CD4-positive, alpha-beta T cell treated with Interleukin-17A for 1 hour (primary cell): ENCODE measurements at places on chromosomes 13 and 19.
A peak's percentile ranks its signal among the peaks of the same experiment; 100 is the strongest.

DNA sequence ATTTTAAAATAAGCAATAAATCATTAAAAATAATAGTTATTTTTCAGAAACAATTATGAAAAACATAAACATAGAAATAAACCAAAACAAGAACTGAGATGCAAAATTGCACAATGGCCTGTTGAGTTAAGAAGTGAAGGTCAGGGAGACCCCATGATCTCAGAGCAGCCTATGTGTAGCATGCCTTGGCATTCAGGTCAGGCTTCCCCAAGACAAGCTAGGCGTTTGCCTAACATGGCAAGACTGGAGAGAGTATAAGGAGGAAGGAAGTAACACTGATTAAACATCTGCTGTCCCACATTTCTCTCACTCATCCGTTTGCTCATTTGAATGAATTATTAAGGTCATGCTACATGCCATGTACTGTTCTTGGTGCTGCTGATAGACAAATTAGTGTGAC, 291.8 kb downstream of the TSHZ3 start:
- DNase-seq: no peak

DNA sequence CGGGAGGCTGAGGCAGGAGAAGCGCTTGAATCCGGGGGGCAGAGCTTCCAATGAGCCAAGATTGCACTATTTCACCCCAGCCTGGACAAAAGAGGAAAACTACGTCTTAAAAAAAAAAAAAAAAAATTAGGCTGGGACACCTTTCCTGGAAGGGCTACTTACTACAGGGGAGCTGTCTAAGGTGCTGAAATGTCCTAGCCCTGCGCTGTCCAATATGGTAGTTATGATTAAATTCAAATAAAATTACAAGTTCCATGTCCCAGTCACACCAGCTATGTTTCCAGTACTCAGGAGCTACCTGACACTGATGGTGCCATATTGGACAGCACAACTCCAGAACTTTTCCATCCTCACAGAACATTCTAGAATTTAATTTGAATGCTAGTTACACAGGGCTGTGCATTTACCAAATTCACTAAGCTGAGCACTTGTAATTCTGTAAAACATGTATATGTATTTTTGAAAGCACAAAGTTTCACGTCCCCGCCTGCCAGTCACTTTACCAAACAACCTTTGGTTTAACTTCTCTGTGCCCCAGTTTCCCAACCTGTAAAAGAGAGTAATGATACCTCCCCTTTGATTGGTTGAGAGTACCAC, 9.2 kb upstream of the ZSCAN22 start:
- DNase-seq: no peak

- DNase-seq: no peak
These were observed at the start of gene ERICH4 for GRCh38 chr19:41442473-41443355. Gene ERICH4 (plus strand): TSS chr19:41443156. CDS start chr19:41443170, 14 bp downstream.

GRCh38 chr19:49894879-49895565, 1.7 kb downstream of the IL4I1 start:
- DNase-seq: peak; percentile 66

DNA sequence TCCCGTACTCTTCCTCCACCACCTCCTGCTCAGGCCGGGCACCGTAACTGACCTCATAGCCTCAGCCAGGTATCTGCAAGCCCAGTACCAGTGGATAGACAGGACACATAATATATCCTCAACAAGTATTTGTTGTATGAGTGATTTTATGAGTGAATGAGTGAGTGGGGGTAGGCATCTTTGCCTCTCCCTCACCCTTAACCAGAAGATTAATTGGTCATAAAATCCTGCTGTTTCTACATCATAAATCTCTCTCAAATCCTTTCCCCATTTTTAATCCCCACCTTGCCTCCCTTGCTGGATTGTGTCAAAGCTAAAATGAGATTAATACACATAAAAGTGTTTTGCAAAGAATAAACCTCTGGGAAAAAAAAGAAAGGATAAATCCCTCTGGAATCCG, 44.4 kb upstream of the HMGB1 start:
- DNase-seq: no peak

DNA sequence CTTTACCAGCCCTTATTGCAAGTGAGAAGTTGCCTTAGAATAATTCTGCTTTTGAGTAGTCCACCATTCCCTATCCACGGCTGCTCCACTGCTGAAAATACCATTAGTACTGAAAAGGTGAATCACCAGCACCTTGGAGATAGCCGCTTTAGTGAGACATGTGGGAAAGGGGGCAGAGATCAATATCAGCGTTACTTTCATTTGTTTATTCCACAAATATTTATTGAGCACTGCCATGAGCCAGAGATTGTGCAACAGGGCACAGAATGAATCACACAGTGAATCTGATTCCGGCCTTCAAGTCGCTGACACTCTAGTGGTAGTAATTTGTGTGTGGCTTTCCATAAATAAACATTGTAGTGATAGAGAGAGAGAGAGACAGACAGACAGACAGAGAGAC, 31.5 kb upstream of the MYO16 start:
- DNase-seq: no peak

DNA sequence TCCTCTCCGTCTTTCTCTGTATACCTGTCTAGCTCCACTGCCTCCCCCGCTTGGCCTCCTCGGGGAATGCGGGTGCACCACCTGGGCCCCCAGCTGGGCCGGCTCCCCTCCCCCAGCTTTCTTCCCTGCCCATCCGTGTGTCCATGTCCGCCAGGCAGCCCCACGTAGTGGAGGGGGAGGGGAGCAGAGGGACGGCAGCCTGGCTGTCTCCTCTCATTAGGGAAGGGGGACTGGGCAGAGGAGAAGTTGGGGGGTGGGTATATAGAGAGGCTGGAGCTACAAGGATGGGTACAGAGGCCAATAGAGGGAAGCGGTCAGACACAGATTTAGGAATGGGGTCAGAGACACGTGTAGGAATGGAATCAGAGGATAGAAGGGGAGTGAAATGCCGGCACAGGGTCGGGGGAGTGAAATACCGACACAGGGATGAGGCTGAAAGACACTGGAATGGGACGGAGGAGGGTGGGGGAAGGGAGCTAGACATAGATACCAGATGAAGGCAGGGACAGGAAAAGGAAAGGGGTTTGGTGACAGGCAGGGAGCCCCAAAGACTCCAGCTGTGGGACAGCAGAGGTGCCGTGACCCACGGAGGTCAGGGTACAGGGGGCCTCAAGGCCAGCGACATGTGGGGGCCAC, 2.8 kb downstream of the NECTIN2 start:
- DNase-seq: no peak

GRCh38 chr13:78087966-78088678, 169.5 kb upstream of the EDNRB start:
- no peak for DNase-seq

DNA sequence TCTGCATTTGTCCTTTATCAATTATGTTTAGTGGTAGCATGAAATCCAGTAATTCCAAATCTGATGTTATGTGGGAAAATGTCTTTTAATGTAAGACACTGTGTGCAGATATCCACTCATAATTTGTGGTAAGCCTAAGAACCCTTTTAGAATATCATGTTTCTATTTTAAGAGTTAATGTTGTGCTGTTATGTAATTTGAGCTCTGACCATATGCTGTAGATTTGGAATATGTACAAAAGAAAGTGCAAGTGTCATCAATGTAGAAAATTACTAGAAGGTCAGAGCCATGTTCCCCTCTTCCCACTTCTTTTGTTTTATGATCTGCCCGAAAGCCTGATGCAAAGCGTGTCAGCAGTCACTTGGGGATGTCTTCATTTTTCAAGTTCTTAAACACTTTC, 44.5 kb downstream of the SCEL start:
- no peak for DNase-seq

DNA sequence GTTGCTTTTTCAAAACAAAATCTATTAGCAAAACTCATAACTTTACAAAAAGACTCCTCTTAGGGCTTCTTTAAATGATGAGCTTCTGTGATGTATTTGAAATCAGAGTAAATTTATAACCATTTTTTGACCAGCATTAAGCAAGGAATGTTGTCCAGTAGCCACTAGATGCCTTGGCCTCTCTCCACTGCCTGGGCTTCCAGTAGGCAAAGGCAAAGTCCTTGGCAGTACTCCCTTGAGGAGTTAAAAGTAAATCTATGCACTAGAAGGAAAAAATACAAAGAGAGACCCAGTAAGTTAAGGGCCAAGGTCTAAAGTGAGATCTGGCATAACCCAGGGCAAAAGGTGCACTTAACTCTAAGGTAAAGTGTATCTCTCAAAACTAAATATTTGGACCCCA, 9.5 kb downstream of the SERPINE3 start:
- DNase-seq: no peak

DNA sequence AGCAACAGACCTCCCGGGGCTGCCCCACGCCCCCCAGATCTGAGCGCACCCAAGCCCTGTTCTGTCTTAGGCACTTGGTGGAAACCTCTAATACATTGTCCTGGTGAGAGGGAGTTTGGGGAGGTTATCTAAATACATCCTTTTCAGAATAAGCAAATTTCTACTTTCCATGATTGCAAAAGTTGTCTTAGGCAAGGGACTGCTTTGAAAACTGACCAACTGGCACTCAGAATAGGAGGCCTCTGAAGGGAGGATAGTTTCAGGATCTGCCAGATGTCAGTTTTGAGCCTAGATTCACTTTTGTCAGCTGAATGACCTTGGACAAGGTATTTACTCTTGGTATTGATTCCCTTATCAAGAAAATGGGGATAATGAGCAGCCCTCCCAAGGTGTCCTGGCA, 11.8 kb downstream of the SERP2 start:
- DNase-seq: no peak

- DNase-seq: no peak
These were observed 70.4 kb downstream of the SLITRK6 start for GRCh38 chr13:85728811-85729210.

DNA sequence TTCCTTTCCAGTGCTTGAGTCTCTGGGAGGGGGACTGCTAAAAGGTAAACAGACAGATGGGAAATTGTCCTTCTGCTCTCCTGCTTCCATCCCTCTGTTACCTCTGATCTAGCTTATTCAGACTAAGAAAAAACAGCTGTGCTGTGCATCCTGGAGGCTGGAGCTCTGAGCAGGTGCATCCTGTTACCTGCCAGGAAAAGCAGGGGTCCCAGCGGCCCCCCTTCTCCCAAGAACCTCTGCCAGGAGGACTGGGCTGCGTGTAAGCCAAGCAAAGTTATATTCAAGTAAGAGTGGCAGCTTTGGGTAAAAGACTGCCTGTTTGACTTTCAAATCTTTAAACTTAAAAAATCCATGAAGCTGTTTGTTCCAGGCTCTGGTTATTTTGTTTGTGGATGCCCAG, 75.1 kb downstream of the C13orf42 start:
- no peak for DNase-seq

GRCh38 chr13:97124915-97125809, 97.0 kb upstream of the MBNL2 start:
- DNase-seq: no peak

DNA sequence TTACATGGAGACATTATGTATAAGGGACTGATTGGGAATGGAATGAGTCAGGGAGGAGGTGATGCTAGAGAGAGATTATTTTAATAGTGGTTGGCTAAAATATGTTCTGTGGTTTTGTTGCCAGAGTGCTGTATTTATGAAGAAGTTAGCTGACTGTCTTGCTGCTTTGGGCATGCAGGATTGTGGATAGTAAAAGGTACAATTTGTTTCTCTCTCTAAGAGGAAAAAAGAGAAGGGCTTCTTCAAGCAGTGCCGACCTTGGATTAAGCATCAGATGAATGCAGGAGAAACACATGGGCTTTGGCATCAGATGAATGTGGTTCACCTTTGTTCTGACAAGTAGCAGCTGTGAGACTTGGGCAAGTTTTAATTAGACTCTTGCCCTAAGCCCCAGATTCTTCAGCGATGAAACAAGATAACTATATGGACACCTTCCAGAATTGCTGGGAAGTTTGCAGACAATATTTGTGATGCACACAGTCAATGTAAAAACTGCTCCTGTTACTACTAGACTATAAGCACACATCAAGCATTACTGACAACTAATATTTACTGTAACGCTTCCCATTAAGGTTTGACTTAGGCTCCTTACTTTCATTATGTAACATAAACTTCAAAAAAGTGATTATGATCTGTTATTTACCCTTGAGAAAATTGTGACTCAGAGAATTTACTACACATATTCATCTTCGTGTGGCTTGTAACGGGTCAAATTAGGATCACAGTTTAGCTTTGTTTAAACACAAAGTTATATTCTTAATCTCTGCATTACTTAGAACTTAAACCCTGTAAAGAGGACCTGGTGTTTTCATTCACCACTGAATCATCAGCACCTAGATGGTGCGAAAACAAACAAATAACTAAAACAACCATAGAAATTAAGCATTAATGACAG, 824.0 kb downstream of the PCDH9 start:
- no peak for DNase-seq

DNA sequence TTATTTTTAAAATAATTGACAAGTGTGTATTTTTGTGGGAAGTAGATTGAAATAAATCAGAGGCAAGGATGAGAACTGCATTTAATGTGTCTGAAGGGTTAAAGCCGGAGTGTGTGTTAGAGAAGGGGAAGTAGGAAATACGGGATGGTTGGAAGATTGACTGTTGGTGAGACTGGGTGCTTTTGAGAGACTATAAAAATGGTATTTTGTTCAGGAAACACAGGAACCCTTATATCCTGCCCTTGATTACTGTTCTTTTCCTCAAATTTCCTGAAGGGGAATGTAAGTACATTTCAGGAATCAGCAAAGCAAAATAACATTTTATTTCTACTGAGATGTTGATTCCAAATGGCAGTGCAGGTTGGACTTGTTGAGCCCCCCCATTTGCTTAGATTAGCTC, 15.1 kb downstream of the IFT88 start:
- no peak for DNase-seq

DNA sequence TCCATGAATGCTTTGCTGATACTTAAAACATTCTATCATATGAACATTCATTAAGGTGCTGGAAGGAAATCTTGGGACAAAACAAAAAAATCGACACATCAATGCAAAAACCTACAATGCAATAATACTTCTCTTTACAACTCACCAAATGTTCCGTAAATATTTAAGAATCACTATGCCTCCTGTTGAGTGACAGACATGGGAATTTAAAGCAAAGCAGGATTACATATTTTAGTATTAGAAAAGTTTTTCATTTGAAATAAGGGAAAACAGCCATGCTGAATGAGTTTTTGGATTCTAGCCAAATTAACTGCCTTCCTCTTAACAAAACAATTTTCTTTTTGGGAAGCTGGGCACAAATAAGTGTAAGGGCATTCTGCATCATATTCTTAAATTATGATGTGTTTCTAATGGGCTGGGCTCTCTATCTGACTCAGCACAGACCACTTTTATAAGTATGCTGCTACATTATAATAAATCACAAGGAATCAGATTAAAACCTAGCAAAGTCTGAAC, 93.7 kb downstream of the RBM26 start:
- DNase-seq: no peak

DNA sequence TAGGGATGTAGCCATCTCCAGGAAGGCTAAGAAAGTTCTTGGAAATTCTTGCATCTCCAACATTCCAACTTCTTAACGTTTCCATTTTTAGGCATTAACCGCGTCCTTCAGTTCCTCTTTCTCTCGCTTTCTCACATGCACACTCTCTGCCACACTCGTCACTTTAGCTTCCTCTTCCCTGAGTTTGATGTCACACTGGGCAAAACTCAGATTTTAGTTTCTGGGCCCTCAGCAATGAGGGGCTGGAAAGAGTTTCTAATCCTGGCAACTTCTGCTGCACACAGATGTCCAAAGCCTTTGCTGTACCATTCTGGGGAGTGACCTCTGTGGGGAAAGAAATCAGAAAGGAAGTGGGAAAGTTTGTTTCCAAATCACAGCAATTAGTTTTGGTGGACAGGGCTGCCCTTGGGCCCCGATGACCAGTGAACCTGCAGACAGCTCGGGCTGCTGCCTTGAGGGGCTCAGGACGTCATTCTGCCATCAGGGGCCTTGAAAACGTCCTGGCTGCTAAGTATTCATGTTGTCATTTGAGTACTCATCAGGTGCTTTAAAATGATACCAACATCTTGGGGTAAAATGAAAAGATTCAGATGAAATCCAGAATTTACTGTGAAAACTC, 89.3 kb downstream of the KL start:
- no peak for DNase-seq

GRCh38 chr13:110759710-110760109, 46.2 kb downstream of the ING1 start:
- no peak for DNase-seq
